ENCODE measurements at places on chromosomes 4 and X. TPM values are rescaled to one million over a fixed set of nuclear protein-coding genes. Genes with fewer than 3 reads are reported as not detected.

USP53 gene
- 10.1 TPM for total RNA-seq

RASL11B gene
- 0.59 TPM for total RNA-seq

TEX13D gene
- total RNA-seq, result not detected

TRPC5OS gene
- not detected for total RNA-seq

DCAF8L2 gene
- total RNA-seq, result not detected

PABPC1L2B gene
- not detected for total RNA-seq

NAP1L3 gene
- total RNA-seq, result 0.89 TPM

TMPRSS11B gene
- total RNA-seq, result not detected

Measured in bronchus fibroblast of lung (primary cell).